Endothelial cell of umbilical vein (primary cell): ENCODE measurements at places on chromosomes 3 and 15. TPM values are rescaled to one million over a fixed set of nuclear protein-coding genes. Genes with fewer than 3 reads are reported as not detected.

The PCSK6 gene
- 0.69 and 0.72 TPM in 2 replicates for total RNA-seq

The VGLL3 gene
- total RNA-seq: 4.2 and 6.0 TPM in 2 replicates

The RTP4 gene
- 0.22 TPM in 1 of 2 replicates, not detected in the other for total RNA-seq

The UPK1B gene
- not detected in 2 replicates for total RNA-seq

The CBLB gene
- 39.6 and 39.8 TPM in 2 replicates for total RNA-seq

The EPHA3 gene
- not detected in 2 replicates for total RNA-seq

The SLC6A1 gene
- total RNA-seq: not detected in 2 replicates
